Activated T-helper 9 cell treated with anti-CD3 and anti-CD28 coated beads, Interleukin-2, amount 50 U/mL, for 16 hours (primary cell): ENCODE measurements at places on chromosomes 5 and 9.

- DNase-seq = no peak
Measured at GRCh38 chr5:126359884-126360283, 63.3 kb upstream of the GRAMD2B start.

GRCh38 chr5:153711755-153712154 lies 221.3 kb downstream of the GRIA1 start:
- DNase-seq = no peak

- no peak for DNase-seq
Measured at GRCh38 chr5:43386960-43387362, 25.2 kb downstream of the CCL28 start.

GRCh38 chr5:78566747-78567425 lies 81.7 kb downstream of the LHFPL2 start:
- no peak for DNase-seq

- no peak for DNase-seq
Measured at GRCh38 chr5:37709020-37709419, 130.8 kb downstream of the GDNF start.

DNA sequence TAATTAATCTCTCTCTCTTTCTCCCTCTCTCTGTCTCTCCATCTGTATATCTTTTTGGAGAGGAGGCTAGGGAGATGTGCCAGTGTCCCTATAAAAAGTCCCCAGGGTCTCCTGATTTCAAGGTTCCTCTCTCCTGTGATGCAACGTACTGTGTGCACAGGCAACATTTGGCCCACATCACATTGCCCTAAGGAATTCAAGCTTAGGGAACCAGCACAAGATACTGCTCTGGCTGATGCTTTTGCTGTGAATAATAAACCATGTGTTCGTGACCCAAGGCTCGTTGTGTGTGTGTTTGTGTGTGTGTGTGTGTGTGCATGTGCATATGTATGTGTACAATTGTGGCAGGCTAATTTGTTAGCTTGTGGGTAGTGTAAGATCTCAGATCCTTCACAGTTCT lies 9.7 kb downstream of the SPATA9 start:
- no peak for DNase-seq

DNA sequence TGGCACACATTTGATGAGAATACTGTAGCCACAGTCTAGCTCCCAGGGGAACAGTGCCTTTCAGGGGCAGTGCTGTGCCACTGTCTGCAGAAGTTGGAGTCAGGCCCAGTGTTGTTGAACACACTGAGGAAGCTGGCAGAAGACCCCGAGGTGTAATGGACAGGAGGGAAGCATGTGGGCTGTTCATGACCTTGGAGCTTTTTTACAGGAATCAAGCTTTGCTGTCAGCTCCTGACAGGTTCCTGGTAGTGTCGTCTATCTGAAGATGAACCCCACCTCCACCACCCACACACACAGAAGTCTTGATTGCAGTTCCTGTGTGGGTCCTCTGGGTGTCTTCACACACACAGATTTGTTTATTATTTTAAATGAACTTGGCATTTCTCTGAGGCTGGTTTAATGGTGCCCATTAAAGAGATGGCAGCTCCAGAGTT lies 40.3 kb upstream of the TNFAIP8 start:
- peak; percentile 45 for DNase-seq

DNA sequence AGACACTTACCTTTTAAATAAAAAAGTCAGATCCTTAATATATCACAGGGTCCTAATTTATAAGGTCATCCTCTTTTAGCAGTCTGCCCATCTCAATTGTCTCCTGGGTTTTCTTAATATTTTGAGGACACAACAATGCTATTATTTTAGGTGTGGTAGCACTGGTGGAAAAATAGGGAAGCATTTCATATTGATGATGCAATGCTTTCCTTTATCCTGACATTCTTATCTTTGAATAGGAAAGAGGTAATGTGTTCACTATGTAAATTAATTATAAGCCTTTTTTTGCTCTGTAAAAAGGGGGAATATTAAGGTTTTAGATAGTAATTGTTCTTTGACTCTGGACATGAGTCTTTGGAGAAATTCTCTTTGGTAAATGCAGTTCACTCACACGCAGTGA lies 164.7 kb downstream of the YTHDC2 start:
- DNase-seq = no peak

DNA sequence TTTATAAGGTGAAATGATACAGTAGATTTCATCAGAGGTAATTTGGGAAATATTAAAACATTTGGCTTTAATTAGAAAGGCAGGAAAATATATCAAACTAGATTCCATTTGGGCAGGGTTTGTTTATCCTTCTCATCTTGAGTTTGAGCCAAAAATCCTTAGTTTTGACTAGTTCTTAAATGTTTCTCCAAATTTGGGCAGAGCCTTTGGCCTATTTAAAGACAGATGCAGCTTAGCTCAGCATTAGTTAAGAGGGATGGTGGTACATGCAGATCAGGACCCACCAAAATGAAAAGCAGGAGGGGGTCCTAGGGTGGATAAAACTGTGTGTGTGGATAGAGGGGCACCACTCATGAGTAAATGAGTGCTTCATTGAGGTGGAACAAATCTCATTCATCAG lies 20.3 kb upstream of the ARRDC3 start:
- no peak for DNase-seq

DNA sequence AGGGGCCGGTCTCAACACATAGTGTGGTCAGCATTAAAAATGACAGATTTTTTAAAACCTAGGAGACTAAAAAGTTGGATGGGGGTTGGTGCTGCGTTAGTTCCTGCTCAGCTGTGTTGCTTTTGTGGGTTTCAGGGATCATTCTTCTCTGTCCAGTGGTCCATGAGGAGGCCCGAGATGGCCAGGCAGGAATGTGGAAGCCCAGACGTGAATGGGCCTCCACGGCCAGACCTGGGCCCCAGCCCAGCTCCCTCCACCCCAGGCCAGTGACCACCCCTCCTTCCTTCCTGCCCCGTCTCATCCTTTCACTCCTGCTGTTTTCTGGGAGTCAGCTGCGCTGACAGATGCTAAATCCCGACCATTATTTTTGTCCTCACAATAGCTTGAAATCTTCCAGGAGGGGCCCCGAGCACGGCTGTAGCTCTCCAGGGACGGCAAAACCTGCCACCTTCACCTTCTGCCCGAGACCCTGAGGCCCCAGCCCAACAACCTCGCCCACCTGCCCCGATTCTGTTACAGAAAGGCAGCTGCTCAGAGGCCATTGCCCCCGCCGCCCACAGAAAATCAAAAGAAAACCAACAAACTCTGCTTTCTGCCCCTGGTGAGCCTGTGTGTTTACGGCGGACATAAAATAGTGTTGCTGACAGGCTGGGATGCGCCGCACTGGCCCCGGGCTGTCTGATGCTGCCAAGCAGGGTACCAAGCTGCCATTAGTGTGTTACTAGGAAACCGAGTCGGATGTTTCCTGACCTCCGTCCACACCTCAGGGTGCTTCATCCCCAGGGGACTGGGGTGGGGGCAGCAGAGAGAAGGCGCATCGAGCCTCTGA lies 83.7 kb upstream of the SARDH start:
- no peak for DNase-seq

- DNase-seq = no peak
Measured at GRCh38 chr9:85484235-85484634, 257.5 kb downstream of the AGTPBP1 start.

DNA sequence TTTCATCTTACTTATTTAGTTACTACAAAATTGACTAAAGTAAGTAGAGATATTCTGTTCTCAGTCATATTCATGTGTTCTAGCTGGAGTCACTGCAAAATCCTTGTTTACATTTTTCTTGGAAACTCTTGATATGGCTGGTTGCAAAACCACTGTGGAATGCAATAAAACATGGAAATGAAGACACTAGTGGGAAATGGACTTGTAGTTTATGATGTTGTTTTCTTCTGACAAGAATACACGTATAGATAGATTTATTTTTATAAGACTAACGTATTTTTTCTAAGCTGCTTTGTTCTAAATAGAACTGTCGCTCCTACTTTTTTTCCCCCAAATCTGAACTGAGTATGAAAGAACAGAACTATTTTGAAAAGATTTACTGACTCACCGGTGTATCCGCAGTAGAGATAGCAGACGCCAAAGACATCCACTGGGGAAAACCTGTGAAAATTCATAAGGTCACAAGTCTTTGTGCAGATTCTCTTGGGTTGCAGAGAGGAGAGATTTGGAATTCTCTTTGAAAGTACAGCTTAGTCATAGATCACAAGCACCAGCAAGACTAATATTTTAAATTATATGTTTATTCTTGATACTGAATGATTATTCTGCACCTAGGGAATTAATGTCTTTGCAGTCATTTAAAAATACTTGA lies 119.6 kb upstream of the TAF11L2 start:
- no peak for DNase-seq

DNA sequence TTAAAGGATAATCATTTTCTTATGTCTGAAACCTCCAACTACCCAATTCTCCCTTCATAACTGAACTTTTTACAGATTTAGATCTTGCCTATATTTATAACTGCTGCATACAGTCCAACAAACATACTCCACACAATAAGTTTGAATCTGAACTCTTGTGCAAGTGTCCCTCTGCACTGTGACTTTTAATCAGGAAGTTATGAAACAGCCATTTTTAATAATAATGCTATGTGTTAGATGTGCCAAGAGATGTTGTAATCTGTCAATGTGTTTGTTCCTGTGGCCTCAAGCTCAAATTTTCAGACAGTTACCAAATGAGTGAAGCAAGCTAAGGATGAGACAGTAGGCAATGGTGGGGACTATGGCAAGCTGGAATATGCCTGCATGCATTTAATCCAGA lies 57.6 kb upstream of the MTAP start:
- no peak for DNase-seq

DNA sequence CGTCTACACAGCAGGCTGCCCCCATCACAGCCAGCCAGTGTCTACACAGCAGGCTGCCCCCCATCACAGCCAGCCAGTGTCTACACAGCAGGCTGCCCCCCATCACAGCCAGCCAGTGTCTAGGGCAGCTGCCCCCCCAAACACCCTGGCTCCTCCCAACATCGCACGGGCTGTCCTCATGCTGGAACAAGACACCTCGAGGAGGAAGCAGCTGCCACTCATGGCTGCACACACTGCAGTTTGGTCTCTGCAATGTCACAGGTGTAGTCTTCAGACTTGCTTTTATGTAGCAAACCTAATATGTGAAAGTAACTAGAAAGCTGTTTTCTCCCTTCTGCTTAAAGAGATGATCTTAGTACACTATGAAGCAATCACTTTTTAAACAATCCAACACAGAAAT lies 9.7 kb downstream of the LRRC14B start:
- no peak for DNase-seq
